Stimulated activated CD4-positive, alpha-beta T cell treated with anti-CD3 and anti-CD28 coated beads, TNF-alpha, amount 100 ng/mL, for 4 hours (primary cell): ENCODE measurements at places on chromosomes 1 and 21.

- DNase-seq: no peak
Measured at GRCh38 chr21:21788591-21788990, 790.4 kb downstream of the NCAM2 start.

GRCh38 chr1:22291057-22291456, 148.2 kb upstream of the WNT4 start:
- DNase-seq: no peak

GRCh38 chr1:209546390-209547085, 37.0 kb upstream of the CAMK1G start:
- no peak for DNase-seq

DNA sequence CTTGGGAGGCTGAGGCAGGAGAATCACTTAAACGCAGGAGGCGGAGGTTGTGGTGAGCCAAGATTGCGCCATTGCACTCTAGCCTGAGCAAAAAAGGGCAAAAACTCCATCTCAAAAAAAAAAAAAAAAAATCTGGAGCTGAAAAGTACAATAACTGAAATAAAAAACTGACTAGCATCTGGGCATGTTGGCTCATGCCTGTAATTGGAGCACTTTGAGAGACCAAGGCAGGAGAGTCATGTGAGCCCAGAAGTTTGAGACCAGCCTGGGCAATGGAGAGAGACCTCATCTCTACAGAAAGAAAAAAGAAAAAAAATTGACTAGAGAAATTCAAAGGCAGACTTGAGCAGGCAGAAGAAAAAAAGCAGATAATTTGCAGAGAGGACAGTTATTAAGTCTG, 18.1 kb downstream of the CLDN19 start:
- DNase-seq: no peak

DNA sequence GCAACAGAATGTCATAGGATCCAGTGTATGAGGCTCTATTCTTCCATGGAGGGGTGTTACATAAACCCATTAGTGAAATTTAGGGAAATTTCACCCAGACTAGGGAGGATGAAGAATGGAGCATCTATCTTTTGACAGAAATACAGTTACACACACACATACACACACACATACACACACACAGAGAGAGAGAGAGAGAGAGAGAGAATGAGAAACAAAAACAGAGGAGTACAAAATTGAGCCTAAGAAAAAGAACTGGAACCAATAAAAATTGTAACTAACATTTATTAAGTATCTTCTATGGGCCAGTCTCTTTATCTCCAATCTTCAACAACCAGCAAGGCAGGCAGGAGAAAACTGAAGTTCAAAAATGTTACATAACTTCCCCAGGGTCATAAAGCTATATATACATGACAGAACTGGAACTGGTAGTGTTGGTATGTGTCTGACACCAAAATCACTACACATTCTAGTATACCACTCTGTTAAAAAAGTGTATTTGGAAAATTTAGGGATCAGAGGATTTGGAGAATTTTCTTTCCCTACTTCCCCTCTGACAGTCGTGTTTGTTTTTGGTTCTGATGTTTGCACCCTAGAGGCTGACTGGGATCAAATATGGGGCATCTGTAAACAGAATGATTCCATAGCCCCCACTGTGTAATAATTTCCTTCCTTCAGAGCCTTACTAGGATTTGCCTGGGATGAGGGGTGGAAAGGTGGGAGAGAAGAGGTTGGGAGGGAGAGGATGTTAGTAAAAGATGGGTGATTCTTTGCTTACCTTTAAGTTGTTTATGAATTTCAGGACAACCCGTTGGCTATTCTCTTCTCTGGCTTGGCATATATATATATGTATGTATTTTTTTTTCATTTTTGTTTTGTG, 1.0 kb upstream of the ZFYVE9 start:
- DNase-seq: no peak

- no peak for DNase-seq
Measured at GRCh38 chr1:245953876-245954660, 553.0 kb downstream of the SMYD3 start.

DNA sequence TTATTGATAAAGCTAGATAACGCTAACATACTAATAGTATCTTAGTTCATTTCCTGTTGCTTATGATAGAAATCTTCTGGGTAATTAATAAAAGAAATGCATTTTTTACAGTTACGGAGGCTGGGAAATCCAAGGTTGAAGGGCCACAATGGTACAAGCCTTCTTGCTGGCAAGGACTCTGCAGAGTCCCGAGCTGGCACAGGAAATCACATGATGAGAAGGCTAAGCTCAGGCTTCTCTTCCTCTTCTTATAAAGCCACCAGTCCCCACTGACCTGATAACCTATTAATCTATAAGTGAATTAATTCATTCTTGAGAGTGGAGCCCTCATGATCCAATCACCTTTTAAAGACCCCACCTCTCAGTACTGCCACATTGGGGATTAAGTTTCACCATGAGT, 82.6 kb downstream of the GPR161 start:
- no peak for DNase-seq

DNA sequence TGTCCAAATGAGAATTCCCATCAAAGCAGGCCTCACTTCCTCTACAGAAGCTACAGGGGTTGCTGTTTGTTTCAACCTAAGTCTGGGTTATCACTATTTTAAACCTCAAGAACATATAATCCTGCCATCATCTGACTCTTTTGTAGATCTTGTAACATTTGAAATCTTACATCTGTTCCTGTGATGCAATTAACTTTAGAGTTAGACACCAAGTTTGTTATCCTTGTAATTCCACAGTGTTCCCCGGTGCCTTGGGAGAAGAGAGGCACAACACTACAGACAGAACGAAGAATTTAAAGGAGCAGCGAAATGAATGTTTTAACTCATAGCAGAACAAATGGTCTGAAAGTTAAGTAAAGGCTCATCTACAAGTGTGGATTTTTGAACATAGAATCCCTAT, 116.1 kb downstream of the UCHL5 start:
- no peak for DNase-seq
